ENCODE measurements at places on chromosomes 12 and 14.

GRCh38 chr12:117387832-117388231 is 26.4 kb upstream of the NOS1 start:
- DNase-seq = no peak

- no peak for DNase-seq
These were observed 399.4 kb upstream of the RGS6 start for GRCh38 chr14:71532790-71533189.

- DNase-seq = peak; percentile 99
These were observed 77.8 kb downstream of the VCPKMT start for GRCh38 chr14:50038398-50039119.

DNA sequence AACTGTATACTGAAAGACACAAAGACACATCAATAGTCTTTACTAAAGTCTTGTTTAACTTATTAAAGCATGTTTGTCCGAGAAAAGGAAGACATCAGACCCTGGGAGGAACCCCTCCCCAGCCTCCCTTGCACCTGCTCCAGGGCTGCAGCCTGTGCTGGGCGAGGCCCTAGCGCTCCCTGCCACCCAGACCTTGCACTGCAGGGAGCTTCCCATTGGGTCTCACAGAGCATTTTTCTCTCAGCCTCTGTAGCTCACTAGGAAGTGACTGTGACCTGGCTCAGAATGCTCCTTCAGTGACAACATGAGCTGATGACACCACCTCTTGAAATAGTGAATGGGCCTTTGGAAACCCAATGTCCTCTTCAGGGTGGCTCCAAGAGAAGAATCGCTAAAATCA is 461.2 kb downstream of the TMEM121 start:
- no peak for DNase-seq

GRCh38 chr12:111086947-111087700 is 166.7 kb upstream of the MYL2 start:
- DNase-seq = no peak

DNA sequence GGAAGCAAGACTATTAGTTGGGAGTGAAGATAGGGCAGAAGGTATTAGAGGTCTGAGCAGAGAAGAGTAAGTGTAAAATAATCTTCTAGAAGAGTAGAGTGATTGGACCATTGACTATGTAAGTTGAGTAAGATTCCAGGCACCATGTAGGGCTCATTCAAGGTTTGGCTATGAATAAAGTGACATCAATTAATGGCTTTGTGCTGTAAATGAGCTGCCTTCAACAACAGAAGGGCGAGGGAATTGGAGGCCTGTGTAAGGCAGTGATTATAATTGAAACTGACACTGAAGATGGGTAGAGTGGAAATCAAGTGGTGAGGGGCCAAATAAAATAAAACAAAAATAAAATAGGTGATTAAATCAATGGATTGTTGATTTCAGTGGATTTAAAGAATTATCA is 26.4 kb downstream of the PTPRQ start:
- DNase-seq = no peak

DNA sequence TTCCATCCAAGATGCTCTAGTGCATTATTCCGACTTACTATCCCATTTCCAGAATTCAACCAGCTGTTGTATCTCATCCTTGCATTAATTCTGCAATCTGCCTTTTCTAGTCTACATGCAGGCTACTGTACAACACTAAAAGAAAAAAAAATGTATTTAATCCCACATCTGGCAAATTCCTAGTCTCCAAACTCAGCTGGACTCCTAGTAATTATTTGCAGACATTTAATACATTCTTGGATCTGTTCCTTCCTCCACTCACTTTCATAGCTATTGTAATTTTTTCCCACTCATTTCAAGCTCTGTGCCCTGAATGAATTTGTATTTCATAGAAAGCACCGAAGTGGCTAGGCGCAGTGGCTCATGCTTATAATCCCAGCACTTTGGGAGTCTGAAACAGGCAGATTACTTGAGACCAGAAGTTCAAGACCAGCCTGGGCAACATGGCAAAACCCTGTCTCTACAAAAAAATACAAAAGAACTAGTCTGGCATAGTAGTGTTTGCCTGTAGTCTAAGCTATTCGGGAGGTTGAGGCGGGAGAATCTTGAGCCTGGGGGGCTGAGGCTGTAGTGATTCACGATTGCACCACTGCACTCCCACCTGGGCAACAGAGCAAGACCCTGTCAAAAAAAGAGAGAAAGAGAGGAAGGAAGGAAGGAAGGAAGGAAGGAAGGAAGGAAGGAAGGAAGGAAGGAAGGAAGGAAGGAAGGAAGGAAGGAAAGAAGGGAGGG is 39.5 kb upstream of the YAF2 start:
- DNase-seq = no peak

Measured in HFFc6 (cell line).